ENCODE measurements at places on chromosomes 12 and 14.

GRCh38 chr14:64213086-64213485 is 81.1 kb downstream of the ESR2 start:
- DNase-seq: no peak

DNA sequence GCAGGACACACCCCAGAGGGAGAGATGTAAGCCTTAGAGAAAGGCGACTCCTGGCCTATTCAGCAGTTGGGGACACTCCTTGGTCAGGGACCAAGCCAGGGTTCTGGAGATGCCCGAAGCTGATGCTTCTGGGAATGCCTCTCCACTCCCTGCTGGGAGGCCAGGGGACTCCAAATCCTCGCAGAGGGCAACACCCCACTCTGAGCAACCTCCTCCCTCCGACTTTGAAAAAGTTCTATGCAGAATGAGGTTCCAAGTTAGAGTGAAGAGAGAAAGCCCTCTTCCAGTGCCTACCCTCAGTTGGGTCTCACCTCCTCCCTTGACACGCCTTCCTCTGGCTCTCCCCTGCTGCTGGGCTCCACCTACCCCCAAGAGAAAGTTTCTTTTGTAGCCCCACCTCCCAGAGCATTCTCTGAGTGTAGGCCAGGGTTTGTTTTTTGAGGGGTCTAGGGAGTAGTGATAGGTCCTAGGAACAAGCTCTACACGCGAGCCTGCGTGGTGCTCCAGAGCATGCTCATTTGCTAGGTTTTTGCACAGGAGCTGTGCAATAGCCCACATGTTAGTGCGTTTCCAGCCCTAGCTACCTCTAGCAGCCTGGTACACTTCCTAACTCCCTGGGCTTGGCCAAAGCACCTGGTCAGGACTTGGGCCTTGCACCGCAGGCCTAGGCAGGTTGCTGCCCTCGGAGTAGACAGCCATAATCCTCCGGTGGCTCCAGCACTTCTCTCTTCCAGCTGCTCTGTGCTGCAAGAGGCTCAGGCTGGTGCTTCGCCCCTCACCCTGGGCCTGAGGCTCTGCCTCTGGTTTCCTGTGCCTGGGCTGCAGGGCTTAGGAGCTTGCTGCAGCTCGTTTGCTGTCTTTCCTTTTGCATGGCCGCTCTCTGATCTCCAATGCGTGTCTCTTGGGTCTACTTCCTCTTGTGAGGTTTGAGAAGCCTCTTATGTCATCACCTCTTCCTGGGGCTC is 590 bp upstream of the CEBPE start:
- no peak for DNase-seq

- no peak for DNase-seq
Measured at GRCh38 chr14:72366619-72367018, 434.4 kb downstream of the RGS6 start.

- DNase-seq: no peak
Measured at GRCh38 chr12:59444932-59445331, 150.9 kb upstream of the SLC16A7 start.

Measured in effector CD4-positive, alpha-beta T cell (primary cell).